ENCODE measurements at places on chromosomes 5 and 9.

GRCh38 chr5:27465140-27465539 lies 426.8 kb upstream of the CDH9 start:
- no peak for DNase-seq

- DNase-seq, result no peak
These were observed 91.9 kb upstream of the C9orf72 start for GRCh38 chr9:27665136-27665535.

- DNase-seq, result no peak
These were observed 258.1 kb downstream of the SYK start for GRCh38 chr9:91059713-91060112.

- no peak for DNase-seq
These were observed 38.6 kb upstream of the SLC6A19 start for GRCh38 chr5:1162751-1163150.

GRCh38 chr5:89437450-89438435 lies 554.8 kb upstream of the MEF2C start:
- DNase-seq, result no peak

DNA sequence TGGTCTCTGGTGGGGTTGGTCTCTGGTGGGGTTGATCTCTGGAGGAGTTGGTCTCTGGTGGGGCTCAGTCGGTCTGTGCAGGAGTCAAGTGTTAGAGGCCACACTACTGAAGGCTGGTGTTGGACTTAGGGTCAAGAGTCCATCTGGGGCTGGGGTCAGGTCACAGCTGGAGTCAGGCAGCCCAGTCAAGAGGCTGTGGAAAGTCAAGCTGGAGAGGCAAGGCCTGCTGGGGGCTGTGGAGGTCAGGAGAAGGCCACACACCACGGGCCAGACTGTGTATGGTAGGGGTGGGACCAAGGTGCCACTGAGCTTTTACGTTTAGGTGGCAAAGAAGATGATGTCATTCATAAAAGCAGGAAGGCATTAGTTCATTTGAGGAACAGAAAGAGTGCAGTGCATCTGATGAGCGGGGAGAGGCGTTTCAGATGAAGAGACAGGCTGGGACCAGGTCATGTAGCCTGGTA lies 16.7 kb upstream of the CD74 start:
- DNase-seq, result no peak

DNA sequence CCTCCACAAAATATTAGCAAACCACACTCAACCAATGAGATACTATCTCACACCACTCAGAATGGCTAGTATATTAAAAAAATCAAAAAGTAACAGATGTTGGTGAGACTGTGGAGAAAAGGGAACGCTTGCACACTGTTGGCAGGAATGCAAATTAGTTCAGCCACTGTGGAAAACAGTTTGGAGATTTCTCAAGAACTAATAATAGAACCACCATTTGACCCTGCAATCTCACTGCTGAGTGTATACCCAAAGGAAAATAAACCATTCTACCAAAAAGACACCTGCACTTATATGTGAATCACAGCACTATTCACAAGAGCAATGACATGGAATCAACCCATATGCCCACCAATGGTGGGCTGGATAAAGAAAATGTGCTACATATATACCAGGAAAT lies 393.5 kb downstream of the PDE4D start:
- DNase-seq, result no peak

GRCh38 chr5:102670224-102670836 lies 84.8 kb upstream of the PAM start:
- no peak for DNase-seq

GRCh38 chr5:175796536-175797499 lies 74.6 kb upstream of the CPLX2 start:
- peak; percentile 74 for DNase-seq

- no peak for DNase-seq
These were observed 129.0 kb downstream of the PAPPA start for GRCh38 chr9:116282597-116282996.
